ENCODE measurements at places on chromosomes 6 and 20.
A peak's percentile ranks its signal among the peaks of the same experiment; 100 is the strongest.

- DNase-seq: no peak
Measured at GRCh38 chr6:5478380-5478779, 217.1 kb downstream of the FARS2 start.

DNA sequence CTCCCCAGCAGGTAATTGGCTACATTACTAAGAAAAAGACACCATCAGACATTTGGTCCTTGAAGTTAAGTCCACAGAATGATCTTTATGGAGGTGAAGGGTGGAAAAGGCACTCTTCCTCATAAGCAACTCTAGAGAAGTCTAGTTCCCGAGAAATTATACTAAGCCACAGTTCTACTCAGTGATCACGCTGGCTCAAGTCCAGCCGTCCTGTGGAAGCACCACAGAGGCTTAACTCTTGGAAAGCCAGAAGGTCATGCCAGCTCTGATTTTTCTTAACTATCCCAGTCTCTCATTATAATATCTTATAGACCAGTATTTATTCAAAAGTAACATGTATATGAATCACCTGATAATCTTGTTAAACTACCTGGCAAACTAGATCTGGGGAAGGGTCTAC lies 258.5 kb downstream of the EYA4 start:
- DNase-seq: no peak

DNA sequence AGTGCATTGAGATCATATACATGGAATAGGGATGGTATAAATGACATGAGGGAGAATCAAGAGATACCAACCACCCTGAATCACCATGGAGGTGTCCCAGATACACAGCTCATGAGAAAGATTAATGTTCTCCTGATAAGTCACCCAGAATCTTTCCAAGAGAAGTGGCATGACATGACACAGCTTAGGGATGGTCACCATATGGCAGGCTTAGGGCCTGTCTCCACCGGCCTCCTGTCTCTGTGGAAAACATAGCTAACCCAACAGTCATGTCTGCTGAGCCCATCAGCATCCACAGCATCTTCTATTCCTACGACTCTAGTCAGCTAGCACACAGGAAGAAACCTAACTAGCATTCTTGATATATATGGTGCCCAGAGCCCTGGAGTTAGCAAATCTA lies 133.3 kb downstream of the IPCEF1 start:
- no peak for DNase-seq

DNA sequence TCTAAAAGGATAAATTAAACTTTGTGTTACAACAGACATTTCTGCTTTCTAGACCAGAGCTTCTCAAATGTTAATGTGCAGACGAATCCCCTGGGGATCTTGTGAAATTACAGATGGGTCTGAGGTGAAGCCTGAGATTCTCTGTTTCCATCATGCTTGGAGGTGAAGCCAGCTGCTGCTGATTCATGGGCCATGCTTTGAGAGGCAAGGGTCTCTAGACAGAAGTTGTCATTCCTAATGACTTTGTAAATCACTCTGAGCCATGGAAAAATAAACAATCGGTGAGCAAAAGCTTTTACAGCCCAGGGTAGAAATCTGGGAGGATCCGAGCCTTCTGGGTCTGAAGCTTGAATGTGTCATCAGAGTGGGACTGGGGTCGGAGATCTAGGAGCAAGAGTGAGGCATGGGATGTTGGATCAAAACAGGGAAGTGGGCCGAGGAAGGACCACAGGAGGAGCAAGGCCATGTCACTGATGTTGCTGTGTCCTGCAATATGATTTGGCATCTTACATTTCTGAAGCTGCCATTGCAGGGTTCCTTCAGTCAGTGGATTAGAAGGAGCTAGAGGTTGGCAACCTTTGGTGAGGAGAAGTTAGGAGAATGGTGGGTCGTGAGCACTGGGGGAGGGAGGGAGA lies 77.3 kb downstream of the TRMT11 start:
- DNase-seq: no peak

- DNase-seq: no peak
Measured at GRCh38 chr20:62496568-62497218, 20.9 kb upstream of the GATA5 start.

GRCh38 chr6:17015551-17016381 lies 86.1 kb upstream of the STMND1 start:
- DNase-seq: peak; percentile 32

DNA sequence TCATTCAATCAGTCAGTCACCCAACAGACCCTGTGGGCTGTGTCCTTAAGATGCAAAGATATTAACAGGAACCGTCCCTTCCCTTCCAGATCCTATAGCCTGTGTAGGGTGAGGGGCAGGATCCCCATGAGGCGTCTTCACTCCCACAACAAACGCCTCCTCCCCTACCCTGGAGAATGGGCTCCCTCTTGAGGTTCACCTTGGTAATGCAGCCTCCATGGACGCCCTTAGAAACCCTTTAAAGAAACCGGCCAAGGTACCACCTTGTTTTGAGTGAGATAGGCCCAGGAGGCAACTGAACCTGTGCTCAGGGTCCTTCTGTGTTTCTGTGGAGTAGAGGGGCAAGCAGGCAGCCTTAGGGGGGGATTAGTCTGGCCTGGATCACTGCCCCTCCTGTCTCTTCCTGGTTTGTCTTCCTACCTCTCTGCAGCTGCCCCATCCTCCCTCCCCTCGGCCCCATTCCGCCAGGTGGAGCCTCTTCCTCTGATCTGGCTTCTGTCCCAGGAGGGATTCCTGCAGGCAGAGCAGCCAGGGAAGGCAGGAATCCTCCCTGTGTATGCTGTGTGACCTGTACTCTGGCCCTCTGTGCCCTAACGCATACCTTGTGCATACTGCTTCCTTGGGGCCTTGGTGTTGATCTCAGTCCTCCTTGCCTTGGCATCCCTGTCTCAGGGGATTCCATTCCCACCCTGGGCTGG lies 6.6 kb upstream of the GUCA1A start:
- DNase-seq: peak; percentile 15

DNA sequence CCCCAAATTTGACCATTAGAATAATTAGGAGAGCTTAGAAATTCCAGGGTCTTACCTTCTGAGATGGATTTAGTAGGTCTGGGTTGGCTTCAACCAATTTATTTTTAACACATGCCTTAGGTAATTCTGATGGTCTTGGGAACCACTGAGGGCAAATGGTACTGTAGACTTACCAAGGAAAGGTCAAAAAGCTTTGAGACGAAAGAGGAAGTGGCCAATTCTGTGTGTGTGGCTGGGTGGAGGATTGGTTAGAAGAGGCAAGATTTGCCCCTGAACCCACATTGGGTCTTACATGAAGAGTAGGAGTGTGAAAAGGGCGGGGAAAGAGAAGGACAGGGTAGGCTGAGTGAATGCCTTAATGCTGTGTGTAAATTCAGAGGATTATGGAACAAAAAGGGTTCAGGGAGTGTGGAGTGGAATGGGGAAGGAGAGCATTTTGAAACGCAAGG lies 2.7 kb downstream of the ITCH start:
- no peak for DNase-seq

DNA sequence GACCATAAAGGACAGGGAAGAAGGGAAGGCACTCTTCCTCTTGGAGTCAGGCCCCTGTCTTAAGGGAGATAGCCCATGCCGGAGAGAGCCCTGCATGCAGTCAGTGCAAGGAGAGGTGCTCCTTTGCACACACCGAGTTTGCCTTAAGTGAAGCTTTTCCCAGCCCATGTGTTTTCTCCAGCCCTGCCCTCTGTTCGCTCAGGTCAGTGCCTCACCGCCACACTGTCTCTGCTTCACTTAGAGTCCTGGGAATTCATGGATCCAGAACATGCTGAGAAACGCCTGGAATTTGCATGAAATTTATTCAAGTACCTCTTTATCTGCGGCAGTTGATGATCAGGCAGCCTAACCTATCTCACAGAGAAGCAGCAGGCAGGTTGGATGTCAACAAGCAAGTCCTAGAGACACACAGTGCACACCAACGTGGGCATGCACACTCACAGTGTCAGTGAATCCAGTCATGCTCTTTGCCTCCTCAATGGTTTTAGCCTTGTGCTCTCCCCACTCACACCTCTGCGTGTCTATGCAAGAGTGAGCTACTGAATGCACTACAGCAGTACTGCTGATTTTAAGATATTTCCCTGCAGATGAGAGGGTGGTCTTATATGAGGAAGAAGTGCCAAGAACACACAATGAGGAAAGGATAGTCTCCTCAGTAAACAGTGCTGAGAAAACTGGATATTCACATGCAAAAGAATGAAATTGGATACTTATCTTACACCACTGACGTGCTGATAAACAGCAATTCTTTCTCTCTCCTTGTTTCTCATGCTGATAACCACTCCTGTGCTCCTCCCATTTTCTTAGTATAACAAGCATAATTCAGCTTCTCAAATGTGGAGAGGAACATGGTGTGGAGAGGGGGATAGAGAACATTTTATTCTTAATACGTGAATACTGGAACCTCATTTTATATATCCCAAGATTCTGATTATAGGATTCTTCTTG lies 295.1 kb upstream of the CDYL start:
- DNase-seq: no peak

- no peak for DNase-seq
Measured at GRCh38 chr6:126293891-126294524, 45.9 kb upstream of the CENPW start.

GRCh38 chr6:54085541-54085940 lies 25.7 kb upstream of the MLIP start:
- DNase-seq: no peak

- DNase-seq: no peak
Measured at GRCh38 chr6:14422917-14423316, 305.3 kb downstream of the CD83 start.

DNA sequence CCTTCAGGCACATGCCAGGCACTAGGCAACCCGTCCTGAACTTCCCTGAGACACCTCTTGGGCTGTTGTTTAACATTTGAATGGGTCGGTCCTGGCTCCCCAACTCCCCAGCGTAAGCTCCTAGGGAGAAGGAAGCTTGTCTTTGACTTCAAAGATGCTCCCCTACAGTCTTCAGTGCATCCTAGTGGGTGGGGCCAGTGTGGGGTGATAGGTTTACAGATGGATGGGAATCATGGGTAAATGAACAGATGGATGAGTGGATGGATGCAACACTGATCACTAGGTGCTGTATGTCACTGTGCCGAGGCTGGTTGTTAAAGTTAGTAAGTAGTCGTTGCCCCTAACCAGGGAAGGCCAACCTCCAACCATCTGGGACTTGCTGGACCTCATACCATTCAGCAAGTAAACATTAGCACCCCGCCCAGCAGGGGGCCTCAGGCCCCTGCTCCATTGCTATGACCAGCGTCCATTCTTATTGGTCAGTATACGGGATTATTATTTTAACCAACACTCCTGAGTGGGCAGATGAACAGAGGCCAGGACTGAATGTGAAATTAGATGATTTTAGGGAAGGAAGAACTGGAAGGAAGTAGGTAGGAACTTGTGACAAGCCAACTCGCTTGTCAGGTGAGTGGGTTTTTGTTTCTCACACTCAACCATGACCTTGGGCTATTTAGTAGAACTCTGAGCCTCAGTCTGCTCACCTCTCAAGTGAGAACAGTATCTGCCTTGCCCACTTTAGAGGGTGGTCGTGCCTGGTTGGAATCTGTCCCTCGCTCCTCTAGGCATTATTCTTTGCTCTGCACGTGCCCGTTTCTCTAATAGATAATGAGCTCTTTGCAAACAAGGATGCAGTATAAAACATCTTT lies 82.9 kb upstream of the FOXP4 start:
- no peak for DNase-seq

- DNase-seq: no peak
Measured at GRCh38 chr6:155549928-155550327, 94.3 kb upstream of the NOX3 start.

- DNase-seq: no peak
Measured at GRCh38 chr20:7540923-7541322, 399.3 kb downstream of the HAO1 start.

DNA sequence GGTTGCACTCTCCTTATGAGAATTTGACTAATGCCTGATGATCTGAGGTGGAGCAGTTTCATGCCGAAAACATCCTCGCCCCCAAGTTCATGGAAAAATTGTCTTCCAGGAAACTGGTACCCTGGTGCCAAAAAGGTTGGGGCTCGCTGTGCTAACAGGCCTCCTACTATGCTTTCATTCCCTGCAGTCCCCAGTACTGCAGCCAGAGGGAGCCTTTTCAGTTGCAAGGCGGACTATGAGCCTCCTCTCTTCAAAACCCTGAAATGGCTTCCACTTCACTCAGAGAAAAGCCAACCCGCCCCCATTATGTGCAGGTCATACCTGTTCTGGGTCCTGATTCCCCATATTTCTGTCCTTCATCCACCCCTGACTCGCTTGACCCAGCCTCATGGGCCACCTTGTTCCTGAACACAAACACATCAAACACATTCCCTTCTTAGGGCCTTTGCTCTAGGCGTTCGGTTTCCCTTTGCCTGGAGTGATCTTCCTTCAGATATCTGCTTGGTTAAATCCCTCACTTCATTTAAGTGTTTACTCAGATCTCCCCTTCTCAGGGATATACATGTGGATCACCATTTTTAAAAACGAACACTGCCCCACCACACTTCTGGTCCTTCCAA lies 173.7 kb downstream of the PHACTR1 start:
- DNase-seq: no peak
